ENCODE measurements at places on chromosomes 2 and 18.

DNA sequence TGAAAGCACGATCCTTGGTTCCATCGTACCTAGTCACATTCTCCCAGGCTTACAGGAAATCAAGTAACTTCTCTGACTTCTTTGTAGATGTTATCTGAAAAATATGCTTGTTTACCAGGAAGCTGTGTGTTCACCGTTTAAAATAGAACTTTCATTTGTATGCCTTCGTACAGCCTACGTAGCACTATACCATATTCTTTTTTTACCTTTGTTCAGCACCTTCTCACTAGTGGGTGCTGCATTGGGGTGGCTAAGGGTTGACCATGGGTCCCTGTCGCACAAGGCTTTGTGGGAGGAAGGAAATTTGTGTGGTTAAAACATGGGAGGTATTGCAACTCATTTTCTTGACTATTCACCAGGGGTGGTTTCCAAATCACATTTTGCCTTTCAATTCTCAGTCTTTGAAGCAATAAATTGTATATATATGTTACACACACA, 16.6 kb downstream of the MALT1 start:
- no peak for DNase-seq

DNA sequence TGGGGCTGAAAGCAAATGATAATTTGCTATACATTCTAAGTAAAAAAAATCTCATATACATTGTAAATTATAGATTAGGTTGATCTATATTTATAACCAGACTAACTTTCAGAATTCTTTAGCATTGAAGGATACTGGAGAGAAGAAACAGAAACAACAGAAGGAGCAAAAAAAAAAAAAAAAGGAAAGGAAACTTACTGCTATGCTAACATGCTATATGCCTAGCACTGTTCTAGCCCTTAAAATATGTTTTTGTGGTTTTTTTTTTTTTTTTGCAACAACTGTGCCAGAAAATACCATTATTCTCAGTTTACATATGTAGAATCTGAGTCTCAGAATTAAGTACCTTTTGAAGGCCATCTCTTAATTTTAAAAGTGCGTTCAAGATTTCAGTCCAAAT, 204.9 kb upstream of the MC4R start:
- no peak for DNase-seq

DNA sequence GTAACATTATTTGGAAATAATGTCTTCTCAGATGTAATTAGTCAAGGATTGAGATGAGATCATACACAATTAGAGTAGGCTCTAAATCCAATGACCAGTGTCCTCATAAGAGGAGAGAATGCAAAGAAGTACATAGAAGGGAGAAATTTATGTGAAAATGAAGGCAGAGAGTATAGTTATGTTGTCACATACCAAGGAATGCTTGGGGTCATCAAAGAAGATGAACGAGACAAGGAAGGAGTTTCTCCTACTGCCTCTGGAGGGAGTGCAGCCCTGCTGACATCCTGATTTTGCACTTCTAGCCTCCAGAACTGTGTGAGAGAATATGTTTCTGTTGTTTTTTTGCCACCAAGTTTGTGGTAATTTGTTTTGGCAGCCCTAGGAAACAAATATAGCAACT, 100.1 kb downstream of the GALNT13 start:
- DNase-seq = no peak

- no peak for DNase-seq
These were observed 100.7 kb upstream of the ZFP36L2 start for GRCh38 chr2:43327119-43327518.

- DNase-seq = no peak
These were observed 80.0 kb downstream of the ZNF516 start for GRCh38 chr18:76414936-76415621.

GRCh38 chr2:79887747-79888374, 375.0 kb downstream of the CTNNA2 start:
- DNase-seq = peak; percentile 65

All from mesenchymal stem cell (in vitro differentiated cells and primary cell).